ENCODE measurements at places on chromosomes 16 and 17. TPM values are rescaled to one million over a fixed set of nuclear protein-coding genes. Genes with fewer than 3 reads are reported as not detected.

Gene PYCARD
- total RNA-seq: 13.1 TPM

Gene MYOCD
- 20.1 TPM for total RNA-seq

Gene KRT17
- 2.5 TPM for total RNA-seq

Gene LLGL2
- total RNA-seq: 0.54 TPM

Gene KRT40
- total RNA-seq: not detected

Gene CPHXL2
- total RNA-seq: not detected

Gene HOXB1
- total RNA-seq: not detected

Gene ITGB3
- total RNA-seq: 17.6 TPM

Gene ATP2A1
- under 0.01 TPM for total RNA-seq

Gene KRTAP4-9
- not detected for total RNA-seq

Gene MMP25
- not detected for total RNA-seq

Gene CACNG3
- not detected for total RNA-seq

Gene NLK
- 29.2 TPM for total RNA-seq

Gene MPP2
- 3.2 TPM for total RNA-seq

Gene ELMO3
- total RNA-seq: 0.28 TPM

Gene SCARF1
- 0.28 TPM for total RNA-seq

Gene GHDC
- 4.4 TPM for total RNA-seq

Gene MFAP4
- total RNA-seq: 5.0 TPM

Gene SRP68
- 47.1 TPM for total RNA-seq

Gene TPPP3
- total RNA-seq: 0.54 TPM

Gene GPRC5B
- total RNA-seq: 2.2 TPM

Gene GCGR
- not detected for total RNA-seq

Gene SOX8
- under 0.01 TPM for total RNA-seq

Gene SRL
- under 0.01 TPM for total RNA-seq

Gene OTOP2
- total RNA-seq: not detected

Gene TMEM204
- 7.0 TPM for total RNA-seq

Gene CASKIN1
- not detected for total RNA-seq

Gene ZNF597
- 3.1 TPM for total RNA-seq

Gene PPL
- total RNA-seq: 0.36 TPM

Gene ST6GALNAC1
- not detected for total RNA-seq

Gene PHOSPHO1
- under 0.01 TPM for total RNA-seq

Gene RSKR
- total RNA-seq: 2.8 TPM

Gene LRRC46
- total RNA-seq: not detected

Gene PPP1R27
- total RNA-seq: not detected

Gene PIK3R5
- not detected for total RNA-seq

Gene MPV17L
- total RNA-seq: not detected

Measured in IMR-90 (cell line).